Stimulated activated CD8-positive, alpha-beta memory T cell treated with anti-CD3 and anti-CD28 coated beads, Interleukin-4, amount 100 ng/mL, for 4 hours (primary cell): ENCODE measurements at places on chromosomes 13 and 19.

GRCh38 chr19:13782537-13782936 lies 8.3 kb downstream of the C19orf53 start:
- DNase-seq = no peak

GRCh38 chr19:4774136-4774535 lies 17.4 kb upstream of the FEM1A start:
- no peak for DNase-seq

DNA sequence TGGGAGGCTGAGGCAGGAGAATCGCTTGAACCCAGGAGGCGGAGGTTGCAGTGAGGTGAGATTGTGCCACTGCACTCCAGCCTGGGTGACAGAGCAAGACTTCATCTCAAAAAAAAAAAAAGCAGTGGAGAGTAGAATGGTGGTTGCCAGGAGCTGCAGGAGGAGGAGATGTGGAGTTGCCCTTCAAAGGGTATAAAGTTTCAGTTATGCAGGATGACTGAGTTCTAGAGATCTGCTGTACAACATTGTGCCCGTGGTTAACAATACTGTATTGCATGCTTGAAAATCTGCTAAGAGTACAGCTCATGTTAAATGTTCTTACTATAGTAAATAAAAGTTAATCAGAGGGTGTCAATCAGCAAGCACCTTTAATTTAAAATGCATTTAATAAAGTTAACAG lies 28.4 kb upstream of the LATS2 start:
- DNase-seq = no peak

- no peak for DNase-seq
These were observed 1.6 kb downstream of the FAM83E start for GRCh38 chr19:48613024-48613851.

GRCh38 chr19:55149078-55150003 lies at the start of gene TNNT1:
TNNT1 (minus strand) TSS chr19:55149206; CDS start chr19:55147157, 2,049 bp downstream.
- DNase-seq = no peak

DNA sequence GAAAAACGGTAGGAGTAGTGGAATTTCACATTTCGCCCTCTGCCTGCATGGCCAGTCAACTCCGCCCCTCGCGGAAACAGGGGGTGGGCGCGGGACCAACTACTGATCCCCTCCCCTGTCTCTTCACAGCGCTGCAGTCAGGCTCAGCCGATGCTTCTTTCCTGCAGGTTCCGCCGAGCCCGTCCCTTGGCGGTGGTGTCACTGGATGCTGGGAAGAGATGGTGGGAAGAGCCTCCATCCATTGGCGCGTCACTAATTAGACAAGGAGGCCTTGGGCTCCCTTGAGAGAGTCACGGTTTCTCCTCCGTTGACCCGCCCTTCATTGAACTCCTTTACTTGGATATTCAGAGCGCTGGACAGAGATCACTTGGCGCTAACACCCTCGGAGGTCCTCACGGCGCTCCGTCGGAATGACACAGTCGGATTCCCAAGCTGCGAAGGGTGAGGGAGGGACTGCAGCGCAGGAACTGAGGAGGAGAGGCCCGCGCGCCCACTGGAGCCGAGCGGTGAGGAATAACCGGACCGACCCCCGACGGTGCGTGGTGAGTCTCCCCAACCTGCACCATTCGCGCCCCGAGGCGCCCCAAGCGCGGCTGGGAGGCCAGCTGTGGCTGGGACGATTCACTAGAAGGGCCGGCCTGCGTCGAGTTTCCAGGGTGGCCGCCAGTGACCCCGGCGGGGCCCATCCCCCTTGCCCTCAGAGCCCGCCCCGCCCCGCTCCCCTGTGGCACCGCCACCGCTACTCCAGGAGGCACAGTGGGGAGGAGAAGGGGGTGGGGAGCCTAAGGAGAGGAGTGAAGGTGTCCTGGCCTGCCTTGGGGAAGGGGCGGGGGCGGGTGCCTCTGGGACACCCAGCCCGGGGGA lies 11.2 kb upstream of the CEACAM21 start:
- no peak for DNase-seq

- DNase-seq = no peak
These were observed 2.6 kb upstream of the MEIS3 start for GRCh38 chr19:47421844-47422395.

DNA sequence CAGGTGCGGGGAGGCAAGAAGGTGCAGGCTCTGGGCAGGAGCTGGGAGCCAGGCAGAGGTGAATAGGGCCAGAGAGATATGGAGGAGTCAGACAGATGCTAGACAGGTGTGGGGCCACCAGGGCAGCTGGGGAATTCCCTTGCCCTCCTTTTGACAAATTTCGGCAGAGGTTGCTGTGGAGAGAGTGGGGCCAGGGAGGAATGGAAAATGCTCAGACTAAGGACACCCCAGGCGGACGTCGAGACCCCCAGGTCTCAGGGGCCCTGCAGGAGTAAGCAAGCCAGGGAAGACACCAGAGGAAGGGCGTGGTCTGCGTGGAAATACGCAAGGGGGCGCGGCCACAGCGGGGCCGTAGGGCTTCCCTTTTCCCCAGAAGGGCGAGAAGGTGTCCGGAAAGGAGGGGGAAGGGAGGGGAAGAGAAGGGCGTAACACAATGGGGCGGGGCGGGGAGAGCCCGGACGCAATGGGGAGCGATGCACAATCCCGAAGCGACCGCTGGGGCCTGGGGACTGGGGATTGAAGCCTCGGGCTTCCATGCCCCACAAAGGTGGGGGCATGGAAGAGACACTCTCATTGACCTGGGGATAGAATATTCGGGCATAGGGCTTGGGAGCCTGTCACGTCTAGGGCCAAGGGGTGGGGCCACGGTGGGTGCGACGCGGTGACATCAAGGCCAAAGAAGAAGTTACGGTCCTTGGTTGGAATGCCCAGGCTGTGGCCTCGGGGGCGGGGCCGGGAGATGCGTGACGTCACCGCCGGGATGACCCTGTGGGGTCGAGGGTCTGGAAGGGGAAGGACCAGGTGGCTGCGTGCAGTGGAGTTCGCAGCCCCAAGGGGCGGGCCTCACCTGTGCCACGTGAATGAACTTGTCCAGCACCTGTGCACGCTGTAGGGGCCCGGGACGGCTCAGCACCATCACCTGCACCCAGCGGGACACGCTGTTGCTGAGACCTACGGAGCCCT lies 8.2 kb downstream of the RASGRP4 start:
- peak; percentile 12 for DNase-seq

DNA sequence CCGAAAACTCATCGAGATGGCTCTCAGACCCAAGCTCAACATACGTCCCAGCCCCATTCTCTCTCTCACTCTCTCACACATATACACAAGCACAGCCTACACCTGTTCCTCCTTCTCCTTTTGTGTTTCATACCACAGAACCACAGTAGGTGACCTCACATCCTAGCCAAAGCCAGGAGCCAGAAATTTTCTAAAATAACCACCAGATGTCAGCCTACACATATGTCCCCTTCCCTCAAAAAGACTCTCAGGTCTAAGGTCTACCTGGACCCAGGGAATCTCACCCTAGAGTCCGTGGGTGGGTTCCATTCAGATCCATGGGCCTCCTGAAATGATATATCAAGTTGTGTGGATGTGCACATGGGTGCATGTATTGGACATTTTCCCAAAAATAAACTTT lies 104.2 kb upstream of the IPO5 start:
- no peak for DNase-seq

DNA sequence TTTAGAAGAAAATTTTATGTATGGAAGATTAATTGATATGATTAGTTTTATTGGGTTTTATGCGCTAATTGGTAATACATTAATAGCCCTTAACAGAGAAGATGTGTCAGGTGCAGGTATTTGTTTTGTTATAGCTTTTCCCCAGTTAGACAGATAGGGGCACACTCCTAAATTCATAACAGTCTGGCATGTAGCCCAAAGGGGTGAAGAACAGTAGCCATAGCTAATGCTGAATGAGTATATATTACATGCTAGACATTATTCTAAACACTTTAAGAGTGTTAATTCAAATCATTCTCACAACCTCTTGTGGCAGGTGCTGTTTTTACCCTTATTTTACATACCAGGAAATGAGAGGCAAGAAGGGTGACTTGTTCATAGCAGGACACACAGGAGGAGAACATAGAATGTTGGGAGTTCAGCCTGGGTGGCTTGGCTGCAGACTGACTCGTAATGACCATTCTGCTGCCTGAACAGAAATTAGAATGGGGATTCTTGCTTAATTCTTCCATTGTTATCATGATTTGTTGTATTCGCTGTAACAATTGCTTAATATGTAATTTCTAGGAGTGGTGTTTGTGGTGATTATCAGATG lies 20.1 kb downstream of the PCCA start:
- DNase-seq = no peak

DNA sequence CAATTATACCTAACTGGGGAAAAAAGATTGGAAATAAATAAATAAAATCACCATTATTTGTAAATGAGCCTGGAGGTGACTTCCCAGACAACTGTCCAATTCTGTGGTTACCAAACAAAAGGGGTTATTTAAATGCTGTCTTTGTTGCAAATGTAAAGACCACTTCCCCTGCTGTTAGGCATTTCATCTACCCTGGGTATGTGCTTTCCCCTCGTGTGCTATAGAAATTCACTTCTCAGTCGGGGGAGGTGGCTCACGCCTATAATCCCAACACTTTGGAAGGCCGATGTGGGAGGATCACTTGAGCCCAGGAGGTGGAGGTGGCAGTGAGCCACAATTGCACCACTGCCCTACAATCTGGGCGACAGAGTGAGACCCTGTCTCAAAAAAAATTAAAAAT lies 101.9 kb upstream of the AKAP11 start:
- DNase-seq = no peak

- no peak for DNase-seq
These were observed 6.4 kb upstream of the CDADC1 start for GRCh38 chr13:49241296-49241695.

DNA sequence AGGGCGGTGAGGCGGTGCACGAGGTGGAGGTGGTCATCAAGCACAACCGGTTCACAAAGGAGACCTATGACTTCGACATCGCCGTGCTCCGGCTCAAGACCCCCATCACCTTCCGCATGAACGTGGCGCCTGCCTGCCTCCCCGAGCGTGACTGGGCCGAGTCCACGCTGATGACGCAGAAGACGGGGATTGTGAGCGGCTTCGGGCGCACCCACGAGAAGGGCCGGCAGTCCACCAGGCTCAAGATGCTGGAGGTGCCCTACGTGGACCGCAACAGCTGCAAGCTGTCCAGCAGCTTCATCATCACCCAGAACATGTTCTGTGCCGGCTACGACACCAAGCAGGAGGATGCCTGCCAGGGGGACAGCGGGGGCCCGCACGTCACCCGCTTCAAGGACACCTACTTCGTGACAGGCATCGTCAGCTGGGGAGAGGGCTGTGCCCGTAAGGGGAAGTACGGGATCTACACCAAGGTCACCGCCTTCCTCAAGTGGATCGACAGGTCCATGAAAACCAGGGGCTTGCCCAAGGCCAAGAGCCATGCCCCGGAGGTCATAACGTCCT lies 9.4 kb upstream of the PROZ start:
- DNase-seq = no peak

DNA sequence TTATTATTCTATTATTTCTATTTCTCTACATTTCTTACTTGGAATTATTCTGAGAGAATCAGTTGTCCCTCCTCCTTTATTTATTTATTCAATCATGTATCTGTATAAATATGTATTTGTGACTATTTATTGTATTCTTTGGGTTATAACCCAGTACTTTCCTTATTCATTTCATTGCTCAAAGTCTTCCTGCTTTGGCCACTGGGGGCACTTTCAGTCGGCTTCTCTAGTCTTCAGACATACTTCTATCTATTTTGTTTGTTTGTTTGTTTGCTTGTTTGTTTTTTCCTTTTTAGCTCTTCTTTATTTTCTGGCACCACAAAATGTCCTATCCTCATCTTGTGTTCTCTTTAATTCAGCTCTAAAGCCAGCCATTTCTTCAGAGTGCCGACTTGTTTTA lies 260.4 kb downstream of the NALCN start:
- DNase-seq = no peak

DNA sequence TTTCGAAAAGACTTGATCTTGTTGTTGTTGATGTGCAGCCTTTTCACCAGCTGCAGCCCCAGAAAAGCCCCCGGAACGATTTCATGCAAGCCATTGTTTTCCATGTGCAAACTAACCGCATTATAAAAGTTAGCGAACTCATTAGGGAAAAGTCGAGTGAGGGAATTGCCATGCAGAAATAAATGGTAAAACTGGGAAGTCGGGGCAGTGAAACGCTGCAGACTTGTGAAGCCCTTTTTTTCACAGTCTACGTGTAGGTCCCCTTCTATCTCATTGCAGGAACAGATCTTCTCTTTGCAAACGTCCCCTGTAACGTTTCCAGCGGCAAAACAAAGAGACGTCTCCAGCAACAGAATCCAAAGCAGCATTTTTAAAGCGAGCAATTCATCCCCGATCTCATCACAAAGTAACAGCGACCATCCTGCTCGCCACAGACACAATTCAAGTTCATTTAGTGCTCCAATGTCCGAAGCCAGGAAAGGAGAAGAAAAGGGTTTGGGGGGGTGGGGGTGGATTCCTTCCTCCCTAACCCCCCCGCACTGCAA lies 1.1 kb downstream of the SLITRK1 start:
- DNase-seq = no peak
